ENCODE measurements at places on chromosomes 7 and 10.
A peak's percentile ranks its signal among the peaks of the same experiment; 100 is the strongest.

DNA sequence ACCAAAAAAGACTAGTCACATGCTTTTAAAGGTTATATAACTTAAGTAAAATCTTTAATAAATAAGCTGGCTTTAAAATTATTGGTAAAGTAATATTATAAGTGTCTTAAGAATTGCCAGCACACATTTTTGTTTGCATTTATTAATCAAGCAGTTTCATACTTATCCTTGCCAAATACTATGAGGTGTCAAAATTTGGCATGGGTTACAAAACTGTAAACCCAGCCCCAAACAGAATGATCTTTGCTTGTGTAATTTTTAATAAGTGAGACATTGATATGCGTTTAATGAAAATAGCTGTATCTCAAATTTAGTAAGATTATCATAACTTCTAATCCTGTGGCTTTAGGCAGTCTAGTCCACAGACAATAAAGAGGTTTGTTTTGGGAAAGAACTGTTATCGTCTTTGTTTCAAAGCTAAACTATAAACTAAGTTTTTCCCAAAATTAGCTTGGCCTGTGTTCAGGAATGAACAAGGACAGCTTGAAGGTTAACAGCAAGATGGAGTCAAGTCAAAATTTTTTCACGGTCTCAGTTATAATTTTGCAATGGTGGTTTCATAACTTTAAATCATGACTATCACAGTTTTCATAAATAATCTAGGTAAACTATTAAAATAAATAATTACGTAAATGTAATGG, 72.8 kb downstream of the ST8SIA6 start:
- no peak for DNase-seq

DNA sequence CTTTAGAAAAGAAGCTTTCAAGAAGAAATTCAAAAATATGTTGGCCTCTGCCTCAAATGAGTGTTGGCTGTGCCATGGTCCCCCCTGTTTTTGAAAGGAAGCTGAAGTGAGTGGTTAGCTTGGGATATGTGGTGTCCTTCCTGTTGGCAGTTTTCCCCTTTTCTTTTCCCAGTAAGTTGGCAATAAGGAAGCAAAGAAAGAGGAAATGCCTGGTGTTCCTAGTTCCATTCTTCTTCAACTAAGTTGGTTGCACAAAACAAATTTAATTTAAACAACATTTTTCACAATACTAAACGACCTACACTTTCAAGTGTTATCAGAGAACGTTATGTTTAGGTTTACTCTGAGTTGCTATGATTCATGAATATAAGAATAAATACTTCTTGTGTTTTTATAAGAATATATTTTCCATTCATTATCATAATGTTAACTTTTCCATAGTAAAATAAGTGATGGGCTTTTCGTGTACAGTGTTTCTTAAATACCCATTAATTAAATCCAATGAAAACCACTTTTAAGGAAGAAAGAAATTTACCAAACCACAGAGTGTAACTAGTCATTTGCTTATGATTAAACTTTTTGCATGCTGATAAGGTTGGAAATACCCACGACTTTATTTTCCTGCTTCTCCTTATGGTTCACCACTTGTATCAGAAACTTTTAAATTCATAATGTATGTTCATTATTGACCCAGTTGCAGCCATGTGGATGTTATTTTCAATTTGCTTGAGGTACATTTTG, 7.7 kb downstream of the HDAC9 start:
- DNase-seq = peak; percentile 5

GRCh38 chr10:59127991-59128390, 48.5 kb upstream of the PHYHIPL start:
- DNase-seq = no peak

- DNase-seq = no peak
These were observed 683 bp downstream of the CDC123 start for GRCh38 chr10:12196531-12197211.

- no peak for DNase-seq
These were observed 3.9 kb upstream of the PURB start for GRCh38 chr7:44889086-44889781.

GRCh38 chr10:78176320-78177317, 143.0 kb downstream of the RPS24 start:
- peak; percentile 26 for DNase-seq

- peak; percentile 36 for DNase-seq
These were observed 178.2 kb upstream of the KLF6 start for GRCh38 chr10:3963191-3963673.

DNA sequence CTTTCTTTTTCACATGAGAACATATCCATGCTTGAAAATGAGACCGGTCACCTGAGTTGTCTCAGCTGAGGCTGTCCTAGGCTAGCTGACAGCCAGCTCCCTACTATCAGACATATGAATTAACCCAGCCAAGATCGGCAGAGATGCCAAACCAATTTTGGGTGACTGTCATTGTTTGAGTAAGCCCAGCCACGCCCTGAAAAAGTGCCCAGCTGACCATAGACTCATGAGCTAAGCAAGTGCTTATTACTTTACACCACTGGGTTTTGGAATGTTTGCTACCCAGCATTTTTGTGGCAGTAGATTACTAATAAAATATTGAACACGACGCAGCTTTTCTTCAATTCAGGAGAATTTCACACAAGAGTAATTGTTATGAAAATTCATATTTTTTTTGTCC, 265.2 kb upstream of the LYZL1 start:
- peak; percentile 52 for DNase-seq

- DNase-seq = no peak
These were observed 66.2 kb upstream of the C10orf90 start for GRCh38 chr10:126736727-126737126.

DNA sequence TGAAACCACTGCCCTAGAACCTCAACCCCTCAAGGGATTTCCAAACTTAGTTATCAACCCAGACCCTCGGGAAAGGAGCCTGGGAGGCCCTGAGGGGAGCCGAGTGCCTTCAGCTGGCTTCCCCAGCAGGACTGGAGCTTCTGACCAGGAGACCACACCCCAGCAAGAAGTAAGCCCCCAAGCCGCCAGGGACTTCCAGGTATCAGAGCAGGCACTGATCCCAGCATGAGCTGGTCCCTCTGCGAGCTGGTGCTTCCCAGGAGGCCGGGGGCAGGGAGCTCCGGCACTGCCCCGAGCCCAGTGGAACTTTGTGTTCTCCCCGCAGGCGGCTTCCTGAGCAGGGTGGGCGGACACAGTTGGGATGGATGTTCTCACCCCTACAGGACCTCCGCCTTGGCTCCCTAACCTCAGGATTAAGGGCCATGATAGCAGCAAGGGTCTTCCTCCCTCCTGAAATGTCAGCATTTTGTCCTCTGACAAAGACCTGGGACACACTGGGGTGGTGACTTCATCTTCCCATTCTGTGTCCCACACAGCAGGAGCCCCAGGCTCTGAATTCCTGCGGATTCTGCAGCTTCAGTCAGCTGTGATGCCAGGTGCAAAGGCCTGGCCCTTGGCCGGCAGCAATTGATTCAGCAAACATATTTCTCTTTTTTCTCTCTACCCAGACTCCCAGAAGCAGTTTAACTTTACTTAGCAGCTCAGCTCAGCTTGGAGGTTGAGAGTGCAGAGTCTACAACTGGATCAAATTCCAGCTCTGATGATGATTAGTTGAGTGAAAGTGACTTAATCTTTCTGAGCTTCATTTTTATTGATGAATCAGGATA, 11.6 kb downstream of the ATP6V0E2 start:
- DNase-seq = no peak

Data from PC-9 (cell line).